ENCODE measurements at places on chromosomes 6 and 20.

DNA sequence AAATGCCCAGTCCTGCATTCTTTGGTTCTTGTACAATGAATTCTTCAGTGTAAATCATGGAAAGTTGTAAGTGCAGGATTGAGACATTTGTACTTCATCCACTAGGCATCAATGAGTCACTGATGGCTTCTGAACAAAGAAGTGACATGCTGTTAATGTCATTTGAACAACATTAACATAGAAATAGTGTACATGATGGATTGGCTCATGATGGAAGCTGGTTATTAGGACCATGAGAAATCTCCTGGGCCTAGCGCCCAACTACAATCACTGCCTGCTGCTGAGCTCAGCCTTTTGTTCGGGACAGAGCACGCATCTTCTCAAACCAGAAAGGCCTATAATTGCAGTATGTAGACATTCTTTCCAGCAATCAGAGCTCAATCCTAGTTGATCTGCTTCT is 316.8 kb upstream of the TSHZ2 start:
- H3K36me3 ChIP-seq = no peaks in the 10 kb centered on the region
- no peak for DNase-seq
- H3K27ac ChIP-seq = no peak overlapping the region
- H3K4me3 ChIP-seq = no peak overlapping the region
- no peaks in the 10 kb centered on the region for H3K4me1 ChIP-seq

DNA sequence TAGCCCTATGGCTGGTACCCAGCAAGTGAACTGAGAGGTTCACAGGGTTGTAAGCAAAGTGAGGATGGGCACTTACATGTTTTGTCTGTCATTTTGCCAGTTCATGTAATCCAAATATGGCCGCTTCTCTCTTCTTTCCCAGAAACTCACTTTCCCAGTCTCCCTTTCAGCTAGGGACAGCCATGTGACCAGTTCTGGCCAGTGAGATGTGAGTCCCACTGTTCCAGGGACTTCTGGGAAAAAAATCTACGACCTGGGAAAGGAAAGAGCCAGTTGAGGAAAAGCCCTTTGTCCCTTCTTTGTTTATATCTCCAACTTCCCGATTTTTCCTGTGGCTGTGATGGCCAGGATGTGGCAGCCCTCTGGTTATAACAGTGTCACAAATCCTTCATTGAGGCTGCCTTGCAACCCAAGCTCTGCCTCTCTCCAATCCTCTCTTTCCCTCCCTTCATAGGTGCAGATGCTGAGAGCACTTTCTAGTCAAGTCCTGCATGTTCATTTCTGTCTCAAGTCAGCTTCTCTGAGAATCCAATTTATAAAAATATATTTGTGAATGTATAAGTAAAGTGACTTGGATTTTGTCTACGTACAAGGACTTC is 148.6 kb upstream of the ZFP64 start:
- H3K36me3 ChIP-seq = no peaks in the 10 kb centered on the region
- no peak for DNase-seq
- H3K4me3 ChIP-seq = no peak overlapping the region
- no peaks in the 10 kb centered on the region for H3K4me1 ChIP-seq

DNA sequence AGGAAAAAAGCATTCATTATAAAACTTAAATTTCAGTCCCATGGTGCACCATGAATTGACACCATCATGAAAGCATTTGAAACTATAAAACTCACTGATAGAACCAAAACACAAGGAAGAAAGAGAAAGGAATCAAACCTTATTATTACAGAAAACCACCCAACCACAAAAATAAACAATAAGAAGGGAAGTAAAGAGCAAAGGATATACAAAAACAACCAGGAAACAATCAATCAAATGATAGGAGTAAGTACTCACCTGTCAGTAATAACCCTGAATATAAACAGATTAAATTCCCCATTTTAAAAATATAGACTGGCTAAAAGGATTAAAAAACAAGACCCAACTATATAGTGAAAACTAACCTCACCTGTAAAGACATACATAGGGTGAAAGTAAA is 5.8 kb downstream of the SLPI start:
- H3K27me3 ChIP-seq = peaks cover 87% of the 10 kb centered on the region
- no peaks in the 10 kb centered on the region for H3K4me1 ChIP-seq
- no peaks in the 10 kb centered on the region for H3K36me3 ChIP-seq
- no peak overlapping the region for H3K4me3 ChIP-seq

- no peak for DNase-seq
- no peaks in the 10 kb centered on the region for H3K36me3 ChIP-seq
- peaks cover 16% of the 10 kb centered on the region for H3K27me3 ChIP-seq
- H3K4me1 ChIP-seq = peaks cover 63% of the 10 kb centered on the region
- H3K27ac ChIP-seq = no peak overlapping the region
Measured at GRCh38 chr6:149223904-149224351, 93.6 kb upstream of the TAB2 start.

DNA sequence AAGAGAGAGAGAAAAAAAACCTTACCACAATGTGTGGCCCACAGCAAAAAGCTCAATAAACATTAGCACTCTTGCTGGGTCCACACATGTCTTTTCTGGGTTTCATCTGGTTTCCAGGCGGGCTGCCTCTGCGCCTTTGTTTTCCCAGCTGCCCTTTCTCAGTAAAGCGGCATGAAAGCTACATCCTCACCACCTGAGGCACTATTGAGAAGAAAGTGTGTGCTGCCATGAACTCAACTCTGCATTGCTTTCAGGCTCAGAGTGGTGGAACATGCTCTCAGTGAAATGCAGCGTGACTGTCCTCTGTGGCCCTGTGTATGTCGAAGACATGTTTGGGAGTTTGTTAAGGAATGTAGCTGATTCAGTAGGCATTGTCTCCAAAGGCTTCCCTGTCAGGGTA is 102.3 kb downstream of the LYRM2 start:
- H3K4me3 ChIP-seq = no peak overlapping the region
- H3K27ac ChIP-seq = no peak overlapping the region
- H3K27me3 ChIP-seq = no peaks in the 10 kb centered on the region
- H3K4me1 ChIP-seq = no peaks in the 10 kb centered on the region
- H3K36me3 ChIP-seq = peaks cover 4% of the 10 kb centered on the region

GRCh38 chr20:5434116-5434515 is 117.4 kb upstream of the PROKR2 start:
- H3K4me1 ChIP-seq = no peaks in the 10 kb centered on the region
- no peak overlapping the region for H3K4me3 ChIP-seq
- H3K36me3 ChIP-seq = no peaks in the 10 kb centered on the region

DNA sequence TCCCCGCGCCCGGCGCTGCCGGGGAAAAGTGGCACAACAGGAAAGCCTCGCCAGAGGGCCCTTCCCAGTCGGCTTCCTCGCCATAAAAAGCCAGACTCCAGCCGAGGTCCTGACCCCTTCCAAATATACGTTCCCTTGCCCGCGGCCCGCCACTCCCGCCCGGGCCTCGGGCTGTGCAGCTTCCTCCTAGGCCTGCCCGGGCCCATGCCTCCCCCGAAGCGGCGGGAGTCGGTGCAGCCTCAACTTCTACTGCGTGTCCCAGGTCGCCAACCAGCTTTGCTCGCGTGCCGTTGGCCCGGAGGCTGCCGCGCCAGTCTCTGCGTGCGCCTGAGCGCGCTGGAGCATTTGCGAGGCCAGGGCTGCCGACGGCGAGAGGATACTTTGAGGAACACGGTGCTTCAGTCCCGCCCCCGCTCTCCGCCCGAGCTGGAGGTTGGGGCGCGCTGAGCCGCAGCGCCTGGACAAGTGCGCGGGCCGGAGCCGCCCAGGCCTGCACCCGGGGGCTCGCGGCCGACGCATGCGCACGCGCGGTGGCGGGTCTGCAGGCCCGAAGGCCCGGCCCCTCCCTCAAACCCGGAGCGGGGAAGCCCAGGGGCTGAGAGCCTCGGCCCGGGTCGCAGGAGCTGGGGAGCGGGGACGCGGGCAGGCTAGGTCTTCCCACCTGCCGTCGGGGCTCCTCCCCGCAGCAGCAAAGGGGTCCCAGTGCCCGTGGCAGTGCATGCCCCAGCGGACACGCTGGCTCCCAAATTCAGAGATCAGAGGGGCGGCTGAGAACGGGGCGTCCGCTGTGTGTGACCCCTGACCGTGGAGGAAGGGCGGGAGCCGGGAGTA is 10.2 kb downstream of the FOXC1 start:
- DNase-seq = no peak
- peaks cover 68% of the 10 kb centered on the region for H3K4me1 ChIP-seq
- peak overlapping the region; percentile 21 for H3K27ac ChIP-seq
- H3K4me3 ChIP-seq = peak overlapping the region; percentile 30
- H3K27me3 ChIP-seq = peaks cover 65% of the 10 kb centered on the region
- no peaks in the 10 kb centered on the region for H3K36me3 ChIP-seq

DNA sequence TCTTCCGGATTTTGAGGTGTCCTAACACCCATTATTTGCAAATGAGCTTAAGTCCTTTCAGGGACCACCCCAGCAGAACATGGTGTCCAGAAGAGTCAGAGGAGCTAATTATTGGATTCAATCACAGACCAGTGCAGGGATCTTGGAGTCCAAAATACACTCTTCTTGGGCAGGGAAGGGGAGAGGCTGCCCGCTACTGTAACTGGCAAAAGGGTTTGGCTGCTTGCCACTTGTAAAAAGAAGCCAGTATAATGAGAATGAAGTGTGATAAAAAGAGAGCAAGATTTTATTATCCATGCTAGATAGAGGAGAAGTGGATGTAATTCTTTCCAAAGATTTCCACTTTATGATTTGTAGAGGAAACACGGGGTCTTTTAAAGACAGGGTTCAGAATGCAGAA is 19.3 kb downstream of the SPINT3 start:
- no peaks in the 10 kb centered on the region for H3K36me3 ChIP-seq
- H3K27ac ChIP-seq = no peak overlapping the region
- no peak for DNase-seq

Measured in mesothelial cell of epicardium (in vitro differentiated cells).